ENCODE measurements at places on chromosomes 5 and 9. TPM values are rescaled to one million over a fixed set of nuclear protein-coding genes. Genes with fewer than 3 reads are reported as not detected.

The CTSL gene
- total RNA-seq, result 141 TPM

The HAVCR1 gene
- 0.42 TPM for total RNA-seq

The PNPLA7 gene
- 1.2 TPM for total RNA-seq

The PCDHA2 gene
- not detected for total RNA-seq

The SCGB3A2 gene
- not detected for total RNA-seq

Measured in MCF 10A (cell line).